ENCODE measurements at places on chromosomes 6 and 20. TPM values are rescaled to one million over a fixed set of nuclear protein-coding genes. Genes with fewer than 3 reads are reported as not detected.
A peak's percentile ranks its signal among the peaks of the same experiment; 100 is the strongest.

GRCh38 chr6:143356101-143356880 is 94.2 kb downstream of the ADAT2 start:
- no peak for DNase-seq

DNA sequence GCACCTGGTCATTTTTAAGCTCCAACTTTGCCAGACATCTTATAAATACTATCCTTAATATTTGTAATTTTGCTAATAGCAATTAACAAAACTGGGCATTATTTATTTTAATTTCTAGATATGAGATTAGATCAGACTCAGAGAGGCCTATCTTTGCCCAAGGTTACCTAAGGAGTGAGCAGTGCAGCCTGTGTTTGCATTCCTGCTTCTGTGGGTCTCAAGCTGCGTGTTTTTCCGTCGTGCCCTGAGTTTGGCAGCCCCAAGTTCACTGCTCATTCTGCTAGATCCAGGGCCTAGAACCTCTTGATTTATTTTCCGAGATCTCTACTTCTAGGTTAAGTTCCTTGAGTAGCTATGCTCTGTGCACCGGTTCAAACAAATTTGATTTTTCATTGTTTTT is 11.0 kb upstream of the ADGRG6 start:
- DNase-seq, result no peak

GRCh38 chr20:51910321-51911050 is 108.2 kb upstream of the SALL4 start:
- DNase-seq, result no peak

PLEKHG1 gene
- 10.4 TPM for total RNA-seq

VSTM2L gene
- 0.69 TPM for total RNA-seq

ZNF334 gene
- total RNA-seq, result not detected

GRCh38 chr6:39224011-39224410 is 5.3 kb downstream of the KCNK5 start:
- DNase-seq, result no peak

GRCh38 chr6:28606424-28607391 is 81.0 kb downstream of the GPX5 start:
- peak; percentile 87 for DNase-seq

- DNase-seq, result peak; percentile 89
Measured at GRCh38 chr6:3382326-3383279, 74.2 kb downstream of the SLC22A23 start.

USP49 gene
- total RNA-seq, result 6.9 TPM

ADGRF5 gene
- 0.17 TPM for total RNA-seq

Data from HCT116 (cell line).